Substantia nigra (tissue), 51 donors: ENCODE measurements at places on chromosomes 11 and 22.

- DNase-seq = no peak
Measured at GRCh38 chr11:122304973-122305372, 189.0 kb upstream of the BLID start.

DNA sequence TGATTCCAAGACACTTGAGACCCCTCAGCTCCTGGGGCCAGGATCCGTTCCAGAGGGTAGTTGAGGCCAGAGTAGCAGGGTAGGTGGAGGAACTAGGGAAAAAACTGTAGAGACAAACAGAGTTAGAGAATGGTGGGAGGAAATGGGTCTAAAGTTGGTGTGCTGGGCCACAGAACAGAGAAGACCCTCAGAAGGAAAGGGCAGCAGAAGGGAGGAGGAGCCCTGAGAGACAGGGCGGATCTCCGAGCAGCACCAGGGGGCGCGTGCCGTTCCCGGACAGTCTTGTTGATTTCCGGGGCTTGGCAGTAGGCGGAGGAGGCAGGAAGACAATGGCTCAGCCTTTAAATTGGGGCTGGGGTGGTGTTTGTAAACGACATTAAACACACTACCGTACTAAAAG lies 2.4 kb upstream of the CECR2 start:
- peak; percentile 62 for DNase-seq

- no peak for DNase-seq
Measured at GRCh38 chr22:43395086-43395695, 16.6 kb upstream of the MPPED1 start.

- DNase-seq = no peak
Measured at GRCh38 chr11:74840486-74840885, 91.8 kb downstream of the RNF169 start.

DNA sequence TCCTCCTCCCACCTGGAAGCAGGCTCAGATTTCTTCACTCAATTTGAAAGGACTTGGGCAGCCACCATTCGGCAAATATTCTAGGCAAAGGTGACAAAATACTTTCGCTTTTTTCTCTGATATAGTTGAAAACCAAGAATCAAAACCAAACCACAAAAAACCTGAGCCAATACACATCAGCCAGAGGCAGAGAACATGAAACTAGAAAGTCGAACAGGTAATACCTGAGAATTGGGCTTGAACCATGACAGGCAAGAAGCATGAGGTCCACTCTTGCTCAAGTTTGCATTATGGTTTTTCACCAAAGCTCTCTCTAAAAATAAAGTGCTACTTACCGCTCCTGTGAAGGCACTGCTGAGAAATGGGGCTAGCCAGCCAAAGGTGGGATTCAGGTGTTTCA lies 26.2 kb upstream of the LDLRAD3 start:
- DNase-seq = no peak

- DNase-seq = no peak
Measured at GRCh38 chr22:37231406-37232139, 12.5 kb downstream of the RAC2 start.

GRCh38 chr11:76700177-76701100 lies 29.9 kb upstream of the LRRC32 start:
- DNase-seq = no peak

DNA sequence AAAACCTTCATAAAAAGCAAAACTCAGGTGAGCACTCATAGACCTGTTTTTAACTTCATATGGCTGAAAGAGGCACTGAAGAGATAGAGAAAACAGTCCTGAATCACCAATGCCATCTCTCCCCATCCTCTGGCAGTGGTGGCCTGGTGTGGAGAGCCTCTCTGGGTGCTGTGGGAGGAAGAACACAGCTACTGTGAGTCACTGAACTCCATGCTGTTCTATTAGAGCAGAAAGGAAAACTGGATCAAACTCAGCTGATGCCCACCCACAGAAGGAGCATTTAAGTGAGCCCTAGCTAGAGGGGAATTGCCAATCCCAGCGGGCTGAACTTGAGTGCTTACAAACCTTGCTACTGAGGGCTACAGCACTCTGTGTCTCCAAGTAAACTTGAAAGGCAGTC lies 115.3 kb upstream of the SESN3 start:
- DNase-seq = no peak

DNA sequence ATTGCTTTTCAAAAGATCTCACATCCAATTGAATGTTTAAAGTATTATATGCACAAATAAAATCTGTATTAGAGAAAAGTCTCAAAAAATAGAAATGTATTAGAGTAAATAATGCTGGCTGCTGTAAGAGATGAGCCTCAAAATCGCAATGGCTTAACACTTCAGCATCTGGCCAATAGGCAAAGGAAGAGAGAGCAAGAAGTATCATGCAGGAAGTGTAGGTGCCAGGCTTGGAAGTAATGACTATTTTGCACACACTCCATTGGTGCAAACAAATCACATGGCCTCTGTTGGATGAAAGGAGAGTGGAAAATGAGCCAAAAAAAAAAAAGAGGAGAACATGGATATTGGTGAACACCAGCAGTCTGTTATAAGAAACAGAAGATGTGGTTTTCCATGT lies 193.0 kb upstream of the E2F8 start:
- no peak for DNase-seq

GRCh38 chr11:19244084-19244483 lies 3.3 kb upstream of the E2F8 start:
- no peak for DNase-seq

DNA sequence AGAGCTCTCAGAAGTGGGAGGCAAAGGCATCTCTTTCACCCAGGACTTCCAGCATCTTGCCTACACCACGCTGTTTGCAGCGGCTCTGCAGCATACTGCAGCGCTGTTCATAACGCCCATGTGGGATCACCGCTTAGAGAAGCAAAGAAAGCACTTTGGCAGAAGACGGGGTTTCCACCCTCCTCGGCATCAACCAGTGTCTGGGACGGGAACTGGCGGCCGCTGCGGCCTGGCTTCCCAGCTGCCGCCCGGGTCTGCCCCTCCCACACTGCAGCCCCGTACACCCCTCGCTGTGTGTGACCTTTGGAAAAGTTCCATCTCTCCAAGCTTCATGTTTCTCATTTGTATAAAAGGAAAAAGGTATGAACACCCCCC lies 545 bp upstream of the TIRAP start:
- no peak for DNase-seq

DNA sequence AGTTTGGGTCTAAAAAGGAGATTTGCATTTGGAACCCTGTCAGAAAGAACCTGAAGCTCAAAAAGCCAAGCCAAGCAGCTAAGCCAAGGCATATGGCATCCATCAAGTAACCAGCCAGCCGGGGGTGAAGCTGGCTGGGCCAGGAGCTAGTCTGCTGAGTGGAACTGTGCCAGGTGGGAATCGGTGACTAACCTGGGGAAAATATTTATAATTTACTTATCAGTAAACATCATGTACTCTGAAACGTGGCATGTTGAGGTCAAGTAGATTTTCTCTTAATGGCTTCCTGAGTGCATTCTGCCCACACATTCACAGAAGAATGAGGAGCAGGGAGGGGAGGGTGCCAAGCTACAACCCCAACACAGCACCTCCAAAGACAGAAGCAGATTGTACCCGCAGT lies 70.5 kb upstream of the SESN3 start:
- no peak for DNase-seq

DNA sequence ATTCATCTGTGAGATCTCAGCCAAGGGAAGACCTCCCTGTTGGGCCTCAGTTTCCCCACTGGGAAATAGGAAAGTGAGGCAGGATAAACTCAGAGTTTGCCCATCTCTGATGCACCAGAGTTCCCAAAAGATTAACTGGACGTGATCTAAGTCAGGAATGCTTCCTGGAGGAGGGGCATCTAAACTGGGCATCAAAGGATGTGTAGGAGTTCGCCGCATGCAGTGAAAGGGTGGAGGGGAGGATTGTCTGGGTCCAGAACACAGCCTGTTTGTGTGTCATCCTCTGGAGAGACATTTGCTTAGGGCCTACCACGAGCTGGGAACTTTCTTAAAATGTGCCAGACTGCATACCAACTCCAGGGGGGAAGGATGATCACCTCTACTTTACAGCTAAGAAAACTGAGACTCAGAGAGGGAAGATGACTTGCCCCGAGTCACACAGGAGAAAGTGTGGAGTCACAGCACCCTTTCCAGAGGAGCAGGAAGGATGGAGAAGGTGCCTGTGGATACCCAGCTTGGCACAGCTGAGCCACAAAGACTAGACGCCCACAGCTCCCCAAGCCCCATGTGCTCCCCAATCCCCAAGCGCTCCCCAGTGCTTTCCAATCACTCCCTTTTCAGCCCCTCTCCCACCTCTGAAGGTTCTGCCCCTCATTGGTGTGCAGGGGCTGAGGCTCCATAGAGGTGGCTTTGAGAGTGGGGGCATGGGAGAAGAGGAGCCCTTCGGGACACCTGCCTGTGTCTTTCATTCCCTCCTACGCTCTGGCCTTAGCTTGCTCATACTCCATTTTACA lies 50.1 kb downstream of the MN1 start:
- no peak for DNase-seq

- DNase-seq = no peak
Measured at GRCh38 chr11:68763181-68763721, 11.9 kb upstream of the TESMIN start.

DNA sequence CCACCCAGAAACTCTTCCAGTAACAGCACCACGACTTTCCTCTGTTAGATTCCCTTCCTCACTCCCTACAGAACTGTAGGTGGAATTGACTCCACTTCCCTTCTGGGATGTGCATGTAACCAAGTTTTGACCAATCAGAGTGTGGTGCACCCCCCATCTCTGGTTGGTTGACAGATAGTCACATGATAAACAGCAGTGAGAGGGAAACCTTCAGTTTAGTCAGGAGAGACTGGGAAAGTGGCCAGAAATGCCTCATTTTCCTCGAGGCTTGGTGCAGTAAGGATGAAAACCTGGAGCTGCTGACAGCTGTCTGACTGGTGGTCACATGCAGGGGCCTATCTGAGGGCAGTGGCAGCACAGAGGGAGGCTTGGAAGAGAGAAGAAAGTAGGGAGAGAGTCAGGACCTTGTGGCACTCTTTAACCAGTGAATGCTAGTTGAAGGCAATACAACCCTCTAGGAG lies 67.3 kb upstream of the GRK3 start:
- no peak for DNase-seq

GRCh38 chr11:16356057-16356760 lies at the start of gene SOX6:
Gene SOX6 (minus strand): TSS chr11:16356546. CDS start chr11:16341248, 15,298 bp downstream.
- DNase-seq = no peak

- no peak for DNase-seq
Measured at GRCh38 chr11:132631989-132632388, 900.3 kb downstream of the OPCML start.

DNA sequence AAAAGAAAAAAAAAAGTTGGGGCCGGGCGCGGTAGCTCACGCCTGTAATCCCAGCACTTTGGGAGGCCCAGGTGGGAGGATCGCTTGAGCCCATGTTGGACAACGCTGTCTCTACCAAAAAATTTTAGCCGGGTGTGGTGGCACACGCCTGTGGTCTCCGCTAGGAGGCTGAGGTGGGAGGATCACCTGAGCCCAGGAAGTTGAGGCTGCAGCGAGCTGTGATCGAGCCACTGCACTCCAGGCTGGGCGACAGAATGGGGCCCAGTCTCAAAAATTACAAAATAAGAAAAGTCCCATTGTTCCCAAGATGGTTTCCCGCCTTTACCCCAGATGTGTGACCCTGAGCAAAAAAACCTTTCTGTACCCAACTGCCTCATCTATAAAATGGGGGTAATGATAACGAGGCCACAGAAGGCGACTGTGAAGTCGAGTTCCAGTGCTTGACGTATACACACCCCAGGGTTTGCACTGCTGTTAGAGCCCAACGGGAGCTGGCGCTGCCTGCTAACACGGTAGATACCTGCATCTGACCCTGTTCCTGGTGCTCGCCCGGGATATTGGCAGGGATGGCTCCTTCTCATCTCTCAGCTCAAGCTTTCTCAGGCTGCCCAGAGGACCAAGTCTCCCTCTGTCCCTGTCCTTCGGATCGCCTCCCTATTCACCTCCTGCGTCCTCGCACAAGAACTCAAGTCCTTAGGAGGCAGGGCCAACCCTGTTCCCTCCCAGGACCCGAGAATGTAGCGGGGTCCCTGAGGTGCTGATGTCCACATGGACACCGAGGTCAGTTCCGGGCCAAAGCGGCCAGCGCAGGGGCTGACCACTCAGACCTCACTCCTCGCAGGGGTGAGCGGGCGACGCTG lies 1.1 kb upstream of the RPLP2 start:
- DNase-seq = no peak

DNA sequence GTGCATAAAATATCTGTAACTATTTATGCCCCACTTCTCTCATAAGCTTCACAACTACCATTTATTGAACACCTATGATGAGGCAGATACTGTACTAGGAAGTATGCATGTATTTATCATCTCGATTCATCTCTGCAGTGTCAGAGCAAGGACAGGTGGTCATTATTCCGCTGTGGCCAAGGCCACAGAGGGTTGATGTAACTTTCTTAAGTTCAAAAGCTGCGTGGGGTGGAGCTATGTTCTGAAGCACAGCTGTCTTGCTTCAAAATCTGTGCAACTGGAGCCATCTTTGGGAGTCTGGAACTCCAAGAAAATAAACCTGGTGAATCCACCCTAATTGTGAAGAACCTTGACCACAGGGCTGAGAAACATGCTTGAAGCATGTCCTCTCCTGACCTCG lies 60.2 kb upstream of the HMGXB4 start:
- DNase-seq = no peak

DNA sequence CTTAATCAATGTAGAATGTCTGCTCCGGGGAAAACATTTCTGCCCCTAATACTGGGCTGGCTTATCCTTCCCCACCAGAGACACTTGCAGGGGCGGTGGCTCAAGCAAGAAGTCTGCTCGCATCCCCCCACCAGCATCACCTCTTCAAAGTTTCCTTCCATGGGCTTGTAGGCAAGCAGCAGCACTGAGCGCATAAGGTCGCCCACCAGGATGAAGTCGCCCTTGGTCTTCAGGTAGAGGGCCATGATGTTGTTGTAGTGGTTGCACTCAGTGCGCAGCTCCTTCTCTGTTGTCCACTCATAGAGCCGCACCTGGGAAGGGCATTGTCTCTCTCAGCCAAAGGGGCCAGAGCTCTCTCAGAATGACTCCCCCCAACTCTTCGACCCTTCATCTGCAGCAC lies 8.6 kb upstream of the VWCE start:
- DNase-seq = no peak

DNA sequence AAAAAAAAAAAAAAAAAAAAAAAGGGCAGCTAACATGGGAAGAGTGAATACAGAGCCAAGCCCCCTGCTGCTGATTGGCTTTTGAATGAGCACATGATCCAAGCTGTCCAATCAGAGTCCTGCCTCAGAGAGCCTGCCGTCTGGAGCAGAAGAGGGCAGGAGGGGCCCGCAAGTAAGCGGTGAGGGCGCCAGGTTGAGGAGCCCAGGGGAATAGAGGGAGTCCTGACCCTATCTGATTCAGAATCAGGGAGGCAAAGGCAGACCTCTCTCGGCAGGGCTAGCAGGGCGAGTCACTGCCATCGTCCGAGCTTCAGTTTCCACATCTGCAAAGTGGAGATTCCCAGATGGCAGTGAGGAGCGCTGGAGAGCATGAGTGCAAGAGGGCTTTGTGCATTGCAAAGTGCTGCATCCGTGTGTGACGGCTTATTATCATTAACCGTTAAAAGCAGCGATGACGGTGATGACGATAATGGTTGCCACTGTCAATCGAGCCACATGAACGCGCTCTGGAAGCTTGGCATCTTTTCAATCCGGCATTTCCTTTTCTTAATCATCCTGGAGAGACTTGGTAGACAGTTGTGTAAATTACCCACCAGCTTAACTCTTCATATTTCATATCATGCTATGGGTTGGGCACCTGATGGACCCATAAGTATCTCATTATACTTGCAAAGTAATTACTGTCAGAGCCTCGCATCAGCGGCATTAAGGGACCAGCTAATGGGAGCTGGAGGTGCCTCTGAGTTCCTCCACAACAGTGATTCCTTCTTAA lies 68.6 kb upstream of the ATXN10 start:
- DNase-seq = no peak
